ENCODE measurements at places on chromosomes 11 and 22.
A peak's percentile ranks its signal among the peaks of the same experiment; 100 is the strongest.

DNA sequence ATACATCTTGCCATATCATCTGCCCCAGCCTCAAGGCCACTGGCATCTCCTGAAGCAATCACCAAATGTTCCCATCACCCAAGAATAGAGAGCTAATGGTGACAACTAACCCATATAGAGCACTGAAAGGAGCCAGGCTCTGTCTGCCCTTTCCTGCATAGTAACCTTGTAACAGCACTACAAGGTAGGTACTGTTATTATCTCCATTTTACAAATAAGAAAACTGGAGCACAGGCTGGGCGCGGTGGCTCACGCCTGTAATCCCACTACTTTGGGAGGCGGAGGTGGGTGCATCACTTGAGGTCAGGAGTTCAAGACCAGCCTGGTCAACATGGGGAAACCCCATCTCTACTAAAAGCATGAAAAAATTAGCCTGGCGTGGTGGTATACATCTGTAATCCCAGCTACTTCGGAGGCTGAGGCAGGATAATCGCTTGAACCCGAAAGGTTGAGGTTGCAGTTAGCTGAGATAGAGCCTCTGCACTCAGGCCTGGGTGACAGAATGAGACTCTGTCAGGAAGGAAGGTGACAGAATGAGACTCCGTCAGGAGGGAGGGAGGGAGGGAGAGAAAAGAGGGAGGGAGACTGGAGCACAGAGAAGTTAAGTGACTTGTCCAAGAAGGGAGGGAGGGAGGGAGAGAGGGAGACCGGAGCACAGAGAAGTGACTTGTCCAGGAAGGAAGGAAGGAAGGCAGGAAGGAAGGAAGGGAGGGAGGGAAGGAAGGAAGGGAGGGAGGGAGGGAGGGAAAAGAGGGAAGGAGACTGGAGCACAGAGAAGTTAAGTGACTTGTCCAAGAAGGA, 2.2 kb downstream of the SLC35F2 start:
- no peak for DNase-seq

DNA sequence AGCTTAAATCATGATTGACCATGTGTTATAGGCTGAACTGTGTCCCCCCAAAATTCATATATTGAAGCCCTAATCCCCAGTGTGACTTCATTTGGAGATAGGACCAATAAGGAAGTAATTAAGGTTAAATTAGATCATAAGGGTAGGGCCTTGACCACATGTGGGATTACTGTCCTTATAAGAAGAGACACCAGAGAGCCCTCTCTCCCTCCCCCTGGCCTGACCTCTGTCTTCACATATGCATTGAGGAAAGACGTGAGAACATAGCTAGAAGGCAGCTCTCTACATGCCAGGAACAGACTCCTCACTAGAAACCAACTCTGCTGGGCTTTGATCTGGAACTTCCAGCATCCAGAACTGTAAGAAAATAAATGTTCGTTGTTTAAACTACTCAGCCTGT, 13.6 kb upstream of the NUP50 start:
- no peak for DNase-seq

DNA sequence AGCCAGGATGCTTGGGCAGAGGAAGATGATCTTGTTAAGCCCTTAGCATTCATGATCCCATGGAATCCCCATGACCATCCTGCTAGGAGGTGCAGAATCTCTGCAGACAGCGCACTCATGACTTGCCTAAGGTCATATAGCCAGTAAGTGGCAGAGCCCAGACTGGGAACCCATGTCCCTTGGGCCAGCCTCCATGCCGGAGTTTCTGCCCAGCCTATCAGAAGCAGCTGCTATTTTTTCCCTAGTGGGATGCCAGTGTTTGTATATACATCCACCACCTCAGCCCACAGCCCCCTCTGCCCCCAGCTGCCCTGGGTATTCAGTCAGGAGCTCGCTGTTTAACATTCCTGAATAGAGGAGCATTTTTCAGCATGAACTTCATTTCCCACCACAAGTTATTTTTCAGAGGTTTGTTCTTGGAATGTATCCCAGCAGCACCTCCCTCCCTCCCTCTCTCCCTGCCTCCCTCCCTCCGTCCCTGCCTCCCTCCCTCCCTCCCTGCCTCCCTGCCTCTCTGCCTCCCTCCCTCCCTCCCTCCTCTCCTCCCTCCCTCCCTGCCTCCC, 34.4 kb upstream of the SUSD2 start:
- peak; percentile 42 for DNase-seq

DNA sequence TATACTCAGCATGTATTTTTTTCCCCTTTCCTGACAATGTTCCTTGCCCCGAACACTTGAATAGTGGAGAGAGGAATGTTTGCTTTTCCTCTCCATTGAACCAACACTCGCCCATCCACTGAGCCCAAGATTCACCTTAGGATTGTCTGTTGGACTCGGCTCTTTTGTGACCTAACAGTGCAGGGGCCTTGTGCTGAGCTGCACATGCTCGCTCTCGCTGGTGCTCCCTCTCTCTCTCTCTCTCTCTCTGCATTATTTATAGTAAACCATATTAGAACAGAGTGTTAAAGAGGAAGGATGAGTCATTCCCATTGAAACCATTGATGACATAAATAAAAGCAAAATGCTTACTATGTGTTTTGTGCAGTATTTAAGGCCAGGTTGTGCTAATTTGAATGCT, 20.7 kb downstream of the ZBTB16 start:
- peak; percentile 43 for DNase-seq

- DNase-seq, result no peak
These were observed 662.1 kb downstream of the NTM start for GRCh38 chr11:132032555-132032954.

DNA sequence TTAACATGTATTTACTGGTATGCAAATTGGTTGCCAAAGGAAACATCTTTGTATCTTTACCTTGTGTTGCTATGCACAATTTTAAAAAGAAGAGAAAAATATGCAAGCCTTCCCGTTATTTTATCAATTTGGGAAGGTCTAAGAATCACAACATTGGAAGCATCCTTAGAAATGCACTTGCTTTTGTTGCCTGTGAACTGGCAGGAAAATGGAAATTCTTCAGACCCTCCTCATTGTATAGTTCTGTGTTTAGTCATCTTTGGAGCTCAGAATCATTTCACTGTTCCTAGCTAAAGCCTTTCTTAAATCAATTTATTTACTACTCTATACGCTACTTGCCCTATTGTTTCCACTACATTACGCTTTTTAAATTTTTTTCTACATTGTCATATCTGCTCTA, 574.5 kb downstream of the DLG2 start:
- DNase-seq, result no peak

GRCh38 chr11:129141748-129142523, 50.2 kb downstream of the ARHGAP32 start:
- no peak for DNase-seq

- no peak for DNase-seq
These were observed 75.3 kb downstream of the FBLN1 start for GRCh38 chr22:45577746-45578523.

GRCh38 chr22:49423125-49423650, 404.5 kb downstream of the BRD1 start:
- no peak for DNase-seq

DNA sequence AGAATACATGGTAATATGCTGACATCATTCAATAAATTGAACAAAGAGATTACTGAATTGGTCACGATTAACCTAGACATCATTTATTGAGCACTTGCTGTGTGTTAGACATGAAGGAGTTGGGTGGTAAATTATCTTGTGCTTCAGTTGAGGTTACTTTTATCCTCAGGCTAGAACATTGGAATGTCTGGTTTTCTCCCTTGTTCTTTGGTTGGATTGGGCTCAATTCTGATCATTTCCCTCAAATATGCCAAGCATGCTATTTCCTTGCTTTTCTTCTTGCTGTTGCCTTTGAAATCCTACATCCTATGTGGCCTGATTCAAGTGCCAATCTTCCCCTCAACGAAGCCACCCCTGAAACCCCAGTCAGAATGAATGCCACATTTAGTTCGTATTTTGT, 65.8 kb downstream of the DEUP1 start:
- no peak for DNase-seq

DNA sequence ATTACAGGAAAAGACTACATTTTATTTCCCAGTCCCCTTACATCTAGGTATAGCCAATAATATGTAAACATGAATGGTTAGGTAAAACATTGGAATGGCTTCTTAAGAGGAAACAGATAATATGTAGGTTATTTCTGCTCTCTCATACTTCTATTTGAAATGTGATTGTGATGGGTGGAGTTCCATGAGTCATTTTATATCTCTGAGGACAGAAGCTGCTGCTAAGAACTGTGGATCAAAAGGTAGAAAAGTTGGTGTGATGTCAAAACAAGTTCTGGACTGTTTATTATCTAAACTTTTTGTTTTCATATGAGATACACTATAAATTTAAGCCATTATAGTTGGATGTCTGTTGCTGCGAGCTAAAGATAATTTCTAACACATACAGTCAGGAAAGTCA, 799.4 kb upstream of the TENM4 start:
- no peak for DNase-seq

DNA sequence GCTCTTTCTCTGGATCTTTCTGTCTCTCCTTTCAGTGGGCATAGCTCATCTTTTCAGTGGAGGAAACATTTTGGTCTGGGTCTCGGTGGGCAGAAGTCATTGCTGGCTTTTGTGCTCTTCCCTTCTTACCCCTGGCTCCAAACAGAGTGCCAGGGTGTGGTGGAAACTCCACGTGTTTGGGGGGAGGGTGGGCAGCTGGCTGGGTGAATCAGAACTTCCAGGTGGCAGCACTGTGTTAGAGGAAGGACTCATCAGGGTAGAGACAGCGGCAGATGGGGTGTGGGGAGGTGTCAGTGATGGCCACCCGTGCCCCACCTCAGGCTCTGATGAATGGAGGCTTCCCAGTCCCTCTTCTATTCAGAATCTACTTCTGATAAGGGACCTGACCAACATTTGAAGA, 114.0 kb downstream of the GRIK4 start:
- no peak for DNase-seq

- DNase-seq, result no peak
These were observed 90.3 kb downstream of the C11orf87 start for GRCh38 chr11:109512249-109512648.

- no peak for DNase-seq
These were observed 9.9 kb downstream of the NAP1L4 start for GRCh38 chr11:2982214-2982613.

GRCh38 chr22:25658633-25659032, 83.4 kb upstream of the MYO18B start:
- no peak for DNase-seq

- DNase-seq, result no peak
These were observed 44.8 kb downstream of the FAM83F start for GRCh38 chr22:40039482-40040115.

- DNase-seq, result no peak
These were observed 41.7 kb downstream of the BRD1 start for GRCh38 chr22:49785841-49786471.

- no peak for DNase-seq
These were observed 16.6 kb downstream of the PAK1 start for GRCh38 chr11:77457340-77457739.

DNA sequence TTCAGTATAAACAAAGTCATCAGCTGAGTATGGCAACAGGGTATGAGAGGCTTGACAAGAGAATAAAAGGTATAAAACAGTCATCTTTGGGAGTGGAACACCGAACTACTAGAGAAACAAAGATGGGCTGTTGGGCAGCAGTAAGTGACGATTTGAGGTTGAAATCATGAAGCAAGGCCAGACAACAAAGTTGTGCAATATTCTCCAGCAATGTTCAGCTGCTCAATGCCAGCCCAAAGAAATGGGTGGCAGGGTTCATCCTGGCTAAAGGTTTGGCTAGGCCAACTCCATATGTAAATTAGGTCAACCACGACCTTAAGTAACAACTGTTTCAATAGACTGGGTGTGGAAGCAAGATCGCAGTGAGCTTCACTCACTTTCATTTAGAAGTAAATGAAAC, 6.2 kb downstream of the APIP start:
- DNase-seq, result no peak

DNA sequence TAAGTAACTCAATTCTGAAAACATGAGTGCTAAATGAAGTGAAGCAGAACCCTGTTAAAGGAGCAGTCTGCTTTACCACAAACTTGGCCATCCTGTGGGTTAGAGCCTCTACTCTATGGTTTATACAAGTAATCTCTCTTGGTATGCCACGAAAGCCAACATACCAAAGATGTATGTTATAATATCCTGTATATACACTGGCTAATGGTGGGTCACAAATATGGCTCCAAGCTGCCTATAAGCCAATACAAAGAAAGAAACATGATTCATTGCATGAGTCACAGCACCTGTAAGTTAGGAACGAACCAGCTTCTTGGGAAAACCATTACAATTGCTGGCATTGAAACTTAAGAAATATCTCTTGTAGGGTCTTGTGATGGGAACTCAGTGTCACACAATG, 16.1 kb downstream of the XRRA1 start:
- DNase-seq, result peak; percentile 48

DNA sequence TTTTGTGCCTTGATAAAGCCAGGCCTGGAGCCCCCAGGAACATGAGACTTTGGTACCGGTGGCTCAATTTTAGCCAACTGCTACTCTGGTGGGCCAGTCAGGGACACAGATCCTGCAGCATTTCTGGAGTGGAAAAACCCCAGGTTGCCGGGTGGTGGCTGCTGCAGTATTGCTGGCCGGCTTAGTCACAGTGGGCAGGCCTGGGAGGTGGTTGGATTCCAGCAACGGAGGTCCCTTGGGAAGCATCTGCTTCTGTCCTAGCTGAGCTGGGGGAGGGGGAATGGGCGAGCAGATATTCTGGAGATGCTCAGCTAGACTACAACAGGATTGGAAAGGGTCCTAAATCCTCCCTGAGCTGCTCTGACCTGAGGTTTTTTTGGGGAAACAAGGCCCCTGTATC, 31.6 kb upstream of the ACCSL start:
- DNase-seq, result peak; percentile 86

DNA sequence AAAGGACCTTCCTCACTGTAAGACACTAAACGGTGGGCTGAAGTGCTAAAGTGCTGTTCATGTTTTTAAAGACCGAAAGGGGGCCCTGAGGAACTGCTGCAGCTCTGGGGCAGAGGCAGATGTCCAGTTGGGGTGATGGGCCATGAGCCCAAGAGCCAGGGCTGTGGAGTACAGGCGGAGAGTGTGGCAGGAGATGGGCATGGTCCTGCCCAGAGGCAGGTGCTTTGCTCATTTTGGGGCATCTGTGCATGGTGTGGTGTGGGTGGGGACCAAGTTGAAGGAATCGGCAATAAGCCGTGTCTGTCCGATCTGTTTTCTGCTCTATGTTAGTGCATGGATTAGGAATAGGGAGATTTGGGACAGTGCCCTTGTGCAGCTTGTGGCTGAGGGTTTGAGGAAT, 258.3 kb downstream of the NTM start:
- DNase-seq, result no peak

DNA sequence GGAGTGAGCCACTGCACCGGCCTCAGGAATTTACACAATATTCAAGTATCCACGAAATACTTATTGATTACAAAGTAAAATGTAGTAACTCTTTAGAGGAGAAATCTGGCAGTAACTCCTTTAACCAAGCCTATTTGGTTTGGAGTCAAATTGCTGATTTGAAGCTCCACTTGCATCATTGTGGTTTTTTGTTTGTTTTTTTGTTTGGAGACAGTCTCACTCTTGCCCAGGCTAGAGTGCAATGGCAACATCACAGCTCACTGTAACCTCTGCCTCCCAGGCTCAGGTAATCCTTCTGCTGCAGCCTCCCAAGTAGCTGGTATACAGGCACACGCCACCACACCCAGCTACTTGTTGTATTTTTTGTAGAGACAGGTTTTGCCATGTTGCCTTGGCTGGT, 6.4 kb upstream of the QSER1 start:
- DNase-seq, result no peak

Measured in skeletal muscle cell (primary cell).